ENCODE measurements at places on chromosomes 5 and 9. TPM values are rescaled to one million over a fixed set of nuclear protein-coding genes. Genes with fewer than 3 reads are reported as not detected.

- DNase-seq: no peak
Measured at GRCh38 chr9:784202-784601, 57.3 kb upstream of the DMRT1 start.

DNA sequence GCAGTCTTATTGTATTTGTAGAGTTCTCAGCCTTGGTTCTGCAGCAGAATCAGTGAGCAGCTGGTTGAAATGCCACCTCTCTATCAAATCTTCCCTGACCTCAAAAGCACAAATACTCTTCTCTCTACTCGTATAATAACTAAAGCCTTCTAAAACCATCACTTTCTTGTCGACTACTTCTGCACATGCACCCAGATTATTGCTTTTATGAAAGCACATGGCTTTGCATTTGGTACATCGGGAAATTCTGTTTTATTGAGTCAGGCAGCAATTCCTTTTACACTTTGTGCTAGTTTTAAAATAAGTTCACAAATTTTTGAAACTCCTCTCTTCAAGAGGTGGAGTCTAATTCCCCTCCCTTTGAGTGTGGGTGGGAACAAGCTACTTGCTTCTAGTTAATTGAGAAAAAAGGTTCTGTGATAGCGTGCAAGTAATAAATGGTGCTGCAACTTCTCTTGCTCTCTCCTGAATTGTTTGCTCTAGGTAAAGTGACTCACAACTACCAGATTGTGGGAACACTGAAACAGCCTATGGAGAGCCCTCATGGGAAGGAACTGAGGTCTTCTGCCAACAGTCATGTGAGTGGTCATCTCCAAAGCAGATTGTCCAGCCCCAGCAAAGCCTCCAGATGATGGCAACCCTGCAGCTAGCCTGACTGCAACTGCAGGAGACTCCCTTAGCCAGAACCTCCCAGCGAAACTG lies 66.0 kb upstream of the TAF1L start:
- peak; percentile 79 for DNase-seq

- peak; percentile 90 for DNase-seq
Measured at GRCh38 chr9:70136632-70137031, 93.0 kb downstream of the MAMDC2 start.

- DNase-seq: peak; percentile 18
Measured at GRCh38 chr9:6843742-6844141, 86.0 kb downstream of the KDM4C start.

DNA sequence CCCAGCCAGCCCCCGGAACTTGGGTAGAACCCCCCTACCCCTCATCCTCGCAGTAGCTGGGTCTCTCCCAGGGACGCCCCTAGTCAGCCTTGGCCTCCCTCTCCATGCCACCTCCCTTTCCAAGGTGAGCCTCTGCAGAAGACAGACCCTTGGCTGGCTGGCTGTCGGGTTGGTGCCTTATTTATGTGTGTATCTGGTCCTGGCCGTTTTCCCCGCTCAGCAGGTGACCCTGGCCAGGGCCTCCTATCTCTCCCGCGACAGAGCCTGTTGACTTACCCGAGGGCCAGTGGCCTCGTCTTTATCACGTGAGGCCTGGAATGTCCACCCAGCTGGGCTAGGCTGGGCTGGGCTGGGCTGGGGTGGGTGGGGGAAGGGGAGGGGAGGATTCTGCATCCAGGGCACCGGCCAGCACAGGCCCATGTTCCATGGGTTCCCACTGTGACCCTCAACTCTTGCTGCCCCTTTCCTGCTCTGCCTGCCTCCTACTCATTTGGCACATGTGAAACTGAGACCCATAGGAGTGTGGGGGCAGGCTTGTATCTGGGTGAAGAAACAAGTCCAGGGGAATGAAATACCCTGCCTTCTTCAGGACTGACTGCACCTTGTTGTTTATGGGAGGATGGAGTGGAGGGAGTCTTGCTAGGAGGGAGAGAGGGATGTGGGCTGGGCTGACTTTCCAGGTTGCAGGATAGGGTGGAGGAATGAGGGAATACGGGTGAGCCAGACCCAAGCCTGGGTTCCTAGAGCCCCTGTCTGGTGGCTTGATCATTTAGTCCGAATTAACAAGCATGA lies 3.1 kb downstream of the CXXC5 start:
- DNase-seq: no peak

GRCh38 chr5:56710826-56711590 lies 104.3 kb upstream of the MAP3K1 start:
- peak; percentile 28 for DNase-seq

DNA sequence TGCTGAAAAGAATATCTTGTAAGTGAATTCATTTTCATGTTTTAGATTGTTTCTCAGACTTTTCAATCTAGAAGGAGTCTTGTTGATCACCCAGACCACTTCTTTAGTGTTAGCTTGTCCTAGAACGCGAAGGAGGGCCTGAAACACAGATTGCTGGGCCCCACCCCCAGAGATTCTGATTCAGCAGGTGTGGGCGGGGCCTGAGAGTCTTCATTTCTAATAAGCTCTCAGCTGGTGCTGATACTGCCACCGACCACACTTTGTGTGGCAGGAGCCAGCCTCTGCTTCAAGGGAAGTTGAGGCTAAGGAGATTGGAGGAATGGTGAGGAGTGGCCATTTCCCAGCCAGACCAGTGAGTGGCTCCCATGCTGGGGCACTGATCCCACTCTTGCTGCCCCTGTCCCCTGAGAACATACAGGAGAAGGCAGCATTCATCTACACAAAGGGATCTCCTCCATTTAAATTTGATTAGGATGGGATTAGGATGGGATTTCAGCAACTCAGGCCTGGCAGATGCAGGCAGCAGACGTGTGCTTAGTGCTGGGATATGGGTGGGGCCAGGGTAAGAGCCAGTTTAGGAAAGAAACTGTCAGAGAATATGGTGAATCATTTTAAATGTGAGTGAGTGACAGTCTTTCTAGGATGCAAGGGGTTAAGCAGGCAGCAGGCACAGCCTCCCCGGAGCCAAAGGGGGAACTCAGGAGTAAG lies 35.9 kb downstream of the ZNF618 start:
- no peak for DNase-seq

- DNase-seq: peak; percentile 75
Measured at GRCh38 chr5:37871023-37871815, 31.4 kb upstream of the GDNF start.

DNA sequence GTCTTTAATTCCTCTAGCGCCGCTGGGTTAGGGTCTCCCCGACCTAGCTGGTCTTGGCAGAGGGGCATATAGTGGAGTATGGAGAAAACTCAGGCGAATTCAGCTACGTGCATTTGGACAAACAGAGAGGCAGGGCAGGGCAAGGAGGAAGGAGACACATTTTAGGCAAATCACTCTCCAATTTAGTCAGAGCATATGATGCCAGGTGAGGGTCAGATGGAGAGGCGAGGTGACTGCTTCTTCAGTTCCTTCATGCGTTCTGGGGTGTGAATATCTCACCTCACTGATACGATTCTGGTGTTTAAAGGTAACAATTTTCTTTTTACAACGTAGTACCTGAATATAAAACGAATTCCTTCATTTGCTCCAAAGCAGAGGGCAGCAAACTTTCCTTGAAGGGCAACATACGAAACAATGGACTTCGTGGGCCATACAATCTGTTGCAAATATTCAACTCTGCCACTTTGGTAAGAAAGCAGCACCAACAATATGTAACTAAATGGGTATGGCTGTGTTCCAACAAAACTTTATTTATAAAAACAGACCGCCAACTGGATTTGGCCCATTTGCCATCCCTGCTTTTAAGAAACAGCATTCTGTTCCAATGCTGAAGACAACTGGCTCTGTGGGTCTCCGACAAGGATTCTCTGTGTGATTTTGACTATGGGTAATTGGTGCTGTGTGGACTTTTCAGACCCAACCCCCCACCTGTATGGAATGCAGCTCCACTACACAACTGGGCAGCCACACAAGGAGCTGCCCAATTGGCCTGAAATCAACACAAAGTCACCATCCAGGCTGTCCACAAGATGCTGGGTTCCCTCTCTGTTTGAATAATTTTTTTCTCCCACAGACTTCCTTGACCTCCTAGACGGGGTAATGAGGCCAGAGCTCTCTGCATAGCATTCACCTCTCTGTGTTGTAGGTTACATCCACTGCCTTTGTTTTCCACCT lies 53.8 kb downstream of the RAPGEF1 start:
- DNase-seq: no peak

GRCh38 chr9:134814598-134815215 lies 65.9 kb upstream of the FCN2 start:
- peak; percentile 66 for DNase-seq

DNA sequence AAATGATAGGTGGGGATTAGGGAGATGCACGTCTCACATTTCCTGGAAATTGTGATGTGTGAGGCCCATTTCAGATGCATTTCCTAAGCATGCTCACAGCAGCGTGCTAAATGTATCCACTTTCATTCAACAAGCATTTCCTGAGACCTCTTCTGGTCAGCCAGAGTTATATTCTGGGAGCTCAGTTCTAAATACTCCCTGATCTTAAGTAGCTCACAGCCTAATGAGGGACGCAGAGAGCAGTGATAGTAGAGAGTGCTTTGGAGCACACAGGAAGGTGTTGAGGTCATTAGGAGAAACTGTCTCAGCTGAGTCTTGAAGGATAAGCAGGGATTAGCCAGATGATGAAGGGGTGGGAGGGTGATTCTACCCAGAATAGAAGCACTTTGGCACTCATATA lies 46.2 kb upstream of the FSD1L start:
- DNase-seq: no peak

- no peak for DNase-seq
Measured at GRCh38 chr5:6317116-6317798, 61.1 kb downstream of the MED10 start.

DNA sequence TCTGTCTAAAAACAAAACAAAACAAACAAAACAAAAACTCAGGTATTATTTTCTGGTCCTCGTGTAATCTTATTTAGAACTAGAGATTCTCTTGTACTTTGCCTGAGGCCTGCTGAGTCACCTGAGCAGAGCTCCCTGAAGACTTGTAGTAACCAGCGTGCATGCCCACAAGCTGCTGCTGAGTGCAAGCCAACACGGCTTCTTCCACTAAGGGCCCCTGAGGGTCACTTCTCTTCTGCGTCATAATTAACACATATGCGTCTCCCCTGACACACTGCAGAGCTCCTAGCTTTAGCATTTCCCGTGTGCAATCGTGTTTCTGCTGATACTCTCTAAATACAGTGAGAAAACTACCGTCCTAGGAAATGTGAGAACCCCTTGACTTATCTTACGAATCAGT lies 10.9 kb upstream of the NDFIP1 start:
- peak; percentile 5 for DNase-seq

- DNase-seq: no peak
Measured at GRCh38 chr5:137022043-137022442, 477.1 kb downstream of the SPOCK1 start.

SPATA31C1 gene
- total RNA-seq: not detected

CLIC3 gene
- 1.7 TPM for total RNA-seq

FGF1 gene
- total RNA-seq: 4.0 TPM

ACTBL2 gene
- total RNA-seq: 0.47 TPM
